ENCODE measurements at places on chromosomes 2 and 18.

DNA sequence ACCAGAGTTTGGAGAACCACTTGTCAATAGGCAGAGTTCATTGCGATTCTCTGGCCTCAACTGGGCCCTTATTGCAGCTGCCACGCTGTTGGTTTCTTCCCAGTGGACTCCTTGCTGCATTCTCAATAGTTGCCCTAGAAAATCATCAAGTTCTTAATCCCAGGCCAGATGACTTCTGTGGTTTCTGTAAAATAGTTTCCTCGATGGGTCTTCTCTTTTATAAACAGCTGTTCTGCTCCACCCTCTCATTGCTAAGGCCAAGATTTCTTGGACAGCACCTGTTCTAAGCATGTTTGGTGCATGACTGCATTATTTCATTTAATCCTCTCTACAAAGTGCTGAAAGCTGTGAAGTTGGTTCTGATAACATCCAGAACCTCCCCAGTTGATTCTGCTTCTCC lies 131.0 kb downstream of the BCL2L11 start:
- no peak for DNase-seq

GRCh38 chr18:63376538-63376937 lies 9.5 kb upstream of the KDSR start:
- DNase-seq, result peak; percentile 84

DNA sequence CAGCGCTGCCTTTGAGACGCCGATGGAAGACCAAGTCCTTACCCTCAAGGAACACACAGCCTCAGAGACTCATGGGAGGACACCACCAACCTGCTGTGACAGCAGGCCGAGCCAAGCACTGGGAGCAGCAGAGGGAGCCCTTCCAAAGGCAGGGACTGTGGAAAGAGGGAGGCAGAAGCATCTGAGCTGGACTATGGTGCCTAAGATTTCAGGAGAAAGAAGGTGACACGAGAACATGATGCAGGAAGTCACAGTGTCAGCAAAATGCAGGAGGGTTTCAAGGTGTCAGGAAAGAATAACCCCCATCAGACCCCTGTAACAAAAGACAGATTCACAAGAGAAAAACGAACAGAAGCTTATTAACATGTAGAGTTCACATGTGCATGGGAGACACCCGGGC lies 24.2 kb upstream of the COX7A2L start:
- DNase-seq, result no peak

GRCh38 chr2:17588031-17588430 lies 47.5 kb downstream of the VSNL1 start:
- DNase-seq, result no peak

- no peak for DNase-seq
Measured at GRCh38 chr2:204825681-204826080, 280.4 kb downstream of the PARD3B start.

GRCh38 chr18:8341481-8342230 lies 267.6 kb upstream of the RAB12 start:
- DNase-seq, result peak; percentile 12

- no peak for DNase-seq
Measured at GRCh38 chr2:208799397-208799796, 392.8 kb downstream of the PTH2R start.

DNA sequence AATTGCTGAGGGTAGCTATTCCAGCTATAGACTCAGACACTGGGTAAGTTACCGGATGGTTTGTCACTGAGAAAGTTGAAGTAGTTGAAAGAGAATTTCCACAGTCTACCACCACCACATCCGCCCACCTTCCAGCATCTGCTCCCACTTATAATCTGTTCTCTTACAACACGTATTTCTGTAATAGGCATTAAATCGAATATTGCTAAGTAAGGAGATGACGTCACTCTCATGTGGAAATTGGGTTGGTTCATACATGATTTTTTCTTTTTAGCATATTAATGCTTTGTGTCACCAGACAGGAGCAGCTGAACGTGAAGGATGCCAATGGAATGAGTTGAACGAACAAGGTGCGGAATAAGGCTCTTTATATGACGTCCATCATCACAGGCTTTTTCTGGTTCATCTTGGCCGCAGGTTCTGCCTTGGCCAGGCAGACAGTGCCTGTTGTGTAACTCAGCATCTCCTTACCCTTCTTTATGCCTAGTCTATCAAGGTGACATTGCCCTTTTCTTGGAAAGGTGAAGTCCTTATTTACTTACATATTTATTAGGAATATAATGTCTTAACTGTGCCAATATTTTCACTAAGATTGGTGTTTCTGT lies 45.9 kb downstream of the THUMPD2 start:
- peak; percentile 93 for DNase-seq

DNA sequence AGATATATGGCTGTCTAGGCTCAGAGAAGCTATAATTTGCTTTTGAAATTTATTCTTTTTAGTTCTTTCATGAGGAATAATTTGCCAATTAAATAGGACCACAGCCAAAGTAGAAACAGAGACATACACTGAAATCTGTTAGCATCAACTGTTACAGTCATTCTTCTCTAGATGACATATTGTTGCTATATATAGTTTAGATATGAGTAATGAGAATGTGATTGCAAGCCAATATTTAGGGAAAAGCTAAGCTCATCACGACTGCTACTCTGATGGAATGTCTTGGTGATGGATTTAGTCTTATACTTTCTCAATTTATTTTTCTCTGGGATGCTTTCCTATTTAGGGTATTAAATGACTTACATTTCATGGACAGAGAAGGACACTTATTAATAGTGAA lies 259.1 kb downstream of the LNPK start:
- DNase-seq, result peak; percentile 33

DNA sequence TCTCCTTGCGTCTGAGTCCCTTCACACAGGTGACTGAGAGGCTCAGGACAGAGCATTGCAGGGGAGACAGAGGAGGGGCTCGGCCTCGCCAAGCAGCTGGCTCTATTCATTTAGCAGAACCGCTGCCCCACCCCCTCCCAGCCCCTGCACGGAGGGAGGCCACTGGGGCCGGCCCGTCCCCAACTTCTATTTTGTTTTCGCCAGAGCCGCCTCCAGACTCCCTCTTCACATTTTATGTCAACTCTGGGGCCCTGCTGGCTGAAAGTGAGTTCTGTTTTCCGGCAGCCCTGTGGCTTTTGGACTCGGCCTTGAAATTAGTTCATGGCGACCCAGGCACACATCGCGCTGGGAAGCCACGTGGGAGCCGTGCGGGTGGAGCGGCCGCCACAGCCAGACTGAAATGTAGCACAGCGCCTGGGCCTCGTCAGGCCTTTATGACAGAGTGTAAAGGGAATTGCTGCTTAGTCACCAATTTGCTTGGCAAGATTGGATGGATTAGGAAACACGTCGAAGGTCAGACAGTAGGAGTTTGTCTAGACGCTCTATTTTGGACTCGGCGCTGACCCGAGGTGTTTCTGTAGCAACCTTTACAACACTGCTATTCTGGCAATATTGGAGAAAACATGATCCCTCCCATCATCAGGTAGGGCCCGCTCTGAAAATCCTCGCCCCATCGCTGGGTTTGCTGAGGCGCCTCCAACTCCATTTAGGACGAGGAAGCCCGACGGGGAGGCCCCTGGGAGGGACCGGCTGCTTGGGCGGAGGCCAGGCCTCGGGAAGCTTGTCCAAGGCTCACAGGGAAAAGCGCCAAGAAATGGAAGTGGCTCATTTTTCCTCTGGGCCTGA lies 90.7 kb upstream of the CTDP1 start:
- DNase-seq, result peak; percentile 94

- no peak for DNase-seq
Measured at GRCh38 chr2:134104754-134105153, 149.1 kb upstream of the MGAT5 start.

All from fibroblast of mammary gland (primary cell).